ENCODE measurements at places on chromosomes 3 and 15. TPM values are rescaled to one million over a fixed set of nuclear protein-coding genes. Genes with fewer than 3 reads are reported as not detected.

- DNase-seq, result no peak
- no peak overlapping the region for H3K27ac ChIP-seq
- H3K4me1 ChIP-seq, result no peaks in the 10 kb centered on the region
- H3K27me3 ChIP-seq, result no peaks in the 10 kb centered on the region
- no peak overlapping the region for H3K4me3 ChIP-seq
- no peaks in the 10 kb centered on the region for H3K36me3 ChIP-seq
Measured at GRCh38 chr15:93378558-93378957, 289.5 kb upstream of the RGMA start.

DNA sequence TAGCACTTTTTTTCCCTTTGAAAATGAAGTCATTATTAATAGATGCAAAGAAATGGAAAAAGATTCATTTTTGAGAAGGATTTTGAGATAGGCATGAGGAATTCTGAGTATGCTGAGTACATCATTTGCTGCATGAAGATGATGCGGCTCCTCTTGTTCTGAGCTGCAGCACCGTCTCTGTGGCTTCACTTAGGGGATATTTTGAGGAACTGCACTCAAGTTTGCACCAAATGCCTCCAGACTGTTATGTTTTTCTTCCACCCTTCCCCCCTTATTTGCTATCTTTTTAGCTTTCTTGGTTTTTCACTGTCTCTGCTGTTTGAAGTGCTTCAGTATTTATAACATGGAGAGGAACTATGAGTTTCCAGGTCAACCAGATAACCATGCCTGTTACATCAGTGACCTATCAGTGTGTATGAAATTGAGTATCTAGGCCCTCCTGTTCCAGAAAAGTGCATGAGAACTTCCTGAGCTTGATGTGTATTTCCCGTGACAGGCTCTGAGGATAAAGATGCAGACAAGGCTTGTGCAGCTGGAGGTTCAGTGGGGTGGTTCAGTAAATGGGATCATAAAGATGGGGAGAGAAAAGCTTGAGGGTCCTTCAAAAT lies 128.7 kb downstream of the PDCD6IP start:
- H3K4me1 ChIP-seq, result no peaks in the 10 kb centered on the region
- H3K27ac ChIP-seq, result no peak overlapping the region
- DNase-seq, result no peak
- no peaks in the 10 kb centered on the region for H3K36me3 ChIP-seq
- no peaks in the 10 kb centered on the region for H3K27me3 ChIP-seq
- H3K4me3 ChIP-seq, result no peak overlapping the region

- peaks cover 9% of the 10 kb centered on the region for H3K4me1 ChIP-seq
- no peaks in the 10 kb centered on the region for H3K27me3 ChIP-seq
- H3K27ac ChIP-seq, result no peak overlapping the region
- no peak overlapping the region for H3K4me3 ChIP-seq
- no peak for DNase-seq
Measured at GRCh38 chr3:52130966-52131622, 23.1 kb downstream of the POC1A start.

GRCh38 chr3:160076519-160076918 lies 87.9 kb downstream of the IL12A start:
- no peak overlapping the region for H3K4me3 ChIP-seq
- H3K4me1 ChIP-seq, result no peaks in the 10 kb centered on the region
- H3K27ac ChIP-seq, result no peak overlapping the region
- H3K27me3 ChIP-seq, result no peaks in the 10 kb centered on the region
- no peaks in the 10 kb centered on the region for H3K36me3 ChIP-seq

- no peaks in the 10 kb centered on the region for H3K4me1 ChIP-seq
- H3K36me3 ChIP-seq, result no peaks in the 10 kb centered on the region
- peak; percentile 21 for DNase-seq
- H3K27ac ChIP-seq, result no peak overlapping the region
- H3K27me3 ChIP-seq, result no peaks in the 10 kb centered on the region
- H3K4me3 ChIP-seq, result no peak overlapping the region
Measured at GRCh38 chr3:139572847-139573672, 33.5 kb upstream of the RBP1 start.

DNA sequence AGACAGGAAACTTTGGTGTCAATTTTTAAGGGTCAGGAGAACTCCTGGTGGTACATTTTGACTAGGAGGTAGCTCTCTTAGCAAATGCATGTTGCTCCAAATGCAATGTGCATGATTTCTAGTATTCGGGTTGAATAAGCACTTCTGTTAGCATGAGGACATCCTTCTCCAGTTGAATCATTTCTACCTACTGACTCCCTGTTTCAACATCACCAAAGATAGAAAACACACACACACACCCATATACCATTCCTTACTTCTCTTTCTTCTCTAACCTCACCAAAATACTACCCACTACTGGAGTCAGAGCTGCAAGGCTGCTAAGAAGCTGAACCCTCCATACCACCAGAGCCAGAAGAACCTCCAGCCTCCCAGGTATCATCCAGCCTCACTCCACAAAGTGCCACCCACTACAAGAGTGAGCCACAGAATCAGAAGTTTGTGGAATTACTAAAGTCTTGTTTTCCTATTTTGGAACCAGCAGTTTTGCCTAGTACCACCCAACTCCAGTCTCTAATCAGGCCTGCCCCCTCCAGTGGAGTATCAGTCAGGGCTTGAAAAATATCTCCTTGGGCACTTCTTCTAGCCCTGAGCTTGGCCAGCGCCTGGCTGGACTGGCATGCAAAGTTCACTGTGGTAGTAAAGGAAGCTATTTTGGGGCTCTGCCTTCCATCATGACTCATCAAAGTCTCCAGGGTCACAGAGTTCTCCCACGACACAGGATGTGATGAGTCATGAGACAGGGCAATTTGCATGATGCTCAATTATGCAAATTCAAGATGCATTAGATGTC lies 110.3 kb downstream of the CYP19A1 start:
- peaks cover 27% of the 10 kb centered on the region for H3K4me1 ChIP-seq
- peak; percentile 60 for DNase-seq
- H3K4me3 ChIP-seq, result no peak overlapping the region
- H3K27ac ChIP-seq, result peak overlapping the region; percentile 11
- H3K36me3 ChIP-seq, result no peaks in the 10 kb centered on the region
- peaks cover 21% of the 10 kb centered on the region for H3K27me3 ChIP-seq

DNA sequence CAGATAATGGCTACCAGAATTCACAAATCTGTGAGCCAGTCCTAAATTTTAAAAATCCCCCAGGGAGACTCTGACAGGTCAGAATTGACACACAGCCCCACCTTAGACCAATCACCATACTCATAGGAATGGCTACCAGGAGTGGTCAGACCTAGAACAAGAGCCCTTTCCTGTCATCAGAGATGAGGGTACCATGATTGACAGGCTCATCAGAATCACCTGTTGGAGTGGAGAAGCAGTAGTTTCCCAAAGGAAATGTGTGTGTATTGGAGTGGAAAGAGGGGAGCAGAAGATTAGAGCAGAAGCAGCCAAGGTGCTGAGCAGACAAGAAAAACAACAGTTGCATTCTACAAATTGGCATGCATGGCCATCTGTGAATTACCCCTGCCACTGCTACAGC lies 27.0 kb upstream of the SSR3 start:
- H3K4me1 ChIP-seq, result no peaks in the 10 kb centered on the region
- H3K36me3 ChIP-seq, result no peaks in the 10 kb centered on the region
- no peak overlapping the region for H3K27ac ChIP-seq
- H3K4me3 ChIP-seq, result no peak overlapping the region
- DNase-seq, result no peak
- no peaks in the 10 kb centered on the region for H3K27me3 ChIP-seq

DNA sequence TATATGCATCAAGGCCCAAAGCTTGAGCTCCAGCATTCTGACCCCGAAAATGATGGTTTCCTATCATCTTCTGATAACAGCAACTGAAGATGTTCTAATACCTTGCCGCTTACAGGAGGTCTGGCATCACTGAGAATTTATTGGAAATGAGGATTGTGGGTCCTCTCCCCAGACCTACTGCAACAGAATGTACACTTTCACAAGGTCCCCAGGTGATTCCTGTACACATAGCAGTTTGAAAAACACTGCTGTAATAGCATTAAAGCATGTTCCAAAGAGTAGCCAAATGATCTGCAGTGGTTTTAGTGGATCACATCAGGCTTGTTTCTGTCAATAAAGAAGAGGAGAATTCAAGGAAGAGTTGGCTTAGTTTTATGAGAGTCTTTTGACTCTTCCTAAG lies 11.3 kb downstream of the TGFBR2 start:
- no peak for DNase-seq
- no peak overlapping the region for H3K27ac ChIP-seq
- H3K27me3 ChIP-seq, result no peaks in the 10 kb centered on the region

- H3K4me3 ChIP-seq, result no peak overlapping the region
- H3K27me3 ChIP-seq, result no peaks in the 10 kb centered on the region
- DNase-seq, result no peak
- no peak overlapping the region for H3K27ac ChIP-seq
Measured at GRCh38 chr3:116300226-116300625, 145.1 kb downstream of the LSAMP start.

GRCh38 chr3:23619705-23620637 lies 185.8 kb upstream of the UBE2E1 start:
- no peak overlapping the region for H3K27ac ChIP-seq
- H3K4me1 ChIP-seq, result peaks cover 4% of the 10 kb centered on the region
- H3K27me3 ChIP-seq, result no peaks in the 10 kb centered on the region
- DNase-seq, result no peak
- H3K4me3 ChIP-seq, result no peak overlapping the region

- H3K4me3 ChIP-seq, result no peak overlapping the region
- no peaks in the 10 kb centered on the region for H3K4me1 ChIP-seq
- no peaks in the 10 kb centered on the region for H3K36me3 ChIP-seq
- no peak for DNase-seq
- H3K27me3 ChIP-seq, result no peaks in the 10 kb centered on the region
- no peak overlapping the region for H3K27ac ChIP-seq
Measured at GRCh38 chr3:119206611-119207511, 33.5 kb downstream of the UPK1B start.

GRCh38 chr3:100360757-100361496 lies 26.4 kb downstream of the NIT2 start:
- DNase-seq, result no peak
- H3K4me1 ChIP-seq, result no peaks in the 10 kb centered on the region
- peaks cover 3% of the 10 kb centered on the region for H3K36me3 ChIP-seq
- H3K27me3 ChIP-seq, result no peaks in the 10 kb centered on the region
- no peak overlapping the region for H3K4me3 ChIP-seq

- H3K27ac ChIP-seq, result no peak overlapping the region
- DNase-seq, result no peak
- H3K27me3 ChIP-seq, result no peaks in the 10 kb centered on the region
- H3K4me1 ChIP-seq, result peaks cover 4% of the 10 kb centered on the region
- H3K4me3 ChIP-seq, result no peak overlapping the region
- H3K36me3 ChIP-seq, result peaks cover 7% of the 10 kb centered on the region
Measured at GRCh38 chr3:179703816-179704215, 51.0 kb downstream of the USP13 start.

GRCh38 chr15:36960947-36961227 lies 139.5 kb downstream of the MEIS2 start:
- H3K27ac ChIP-seq, result no peak overlapping the region
- no peaks in the 10 kb centered on the region for H3K36me3 ChIP-seq
- H3K27me3 ChIP-seq, result no peaks in the 10 kb centered on the region
- no peak for DNase-seq

DNA sequence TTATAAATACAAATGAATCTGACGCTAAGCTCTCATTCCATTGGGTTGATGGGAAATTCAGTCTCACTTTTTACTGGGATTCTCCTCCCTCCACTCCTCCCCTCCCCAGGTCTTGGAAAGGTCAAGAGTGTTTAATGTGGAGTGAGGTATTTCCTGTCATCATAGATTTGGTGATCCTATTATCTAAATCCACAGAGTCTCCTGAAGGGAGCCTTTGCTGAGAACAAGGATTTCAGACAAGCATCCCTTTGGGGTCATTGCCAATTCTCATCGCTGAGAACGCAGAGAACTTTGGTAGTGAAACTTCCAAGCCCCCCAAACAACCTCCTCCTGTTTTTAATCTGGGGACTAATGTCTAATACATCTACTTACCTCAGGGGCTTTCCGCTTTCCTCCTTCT lies 297.9 kb downstream of the OTOL1 start:
- DNase-seq, result no peak

DNA sequence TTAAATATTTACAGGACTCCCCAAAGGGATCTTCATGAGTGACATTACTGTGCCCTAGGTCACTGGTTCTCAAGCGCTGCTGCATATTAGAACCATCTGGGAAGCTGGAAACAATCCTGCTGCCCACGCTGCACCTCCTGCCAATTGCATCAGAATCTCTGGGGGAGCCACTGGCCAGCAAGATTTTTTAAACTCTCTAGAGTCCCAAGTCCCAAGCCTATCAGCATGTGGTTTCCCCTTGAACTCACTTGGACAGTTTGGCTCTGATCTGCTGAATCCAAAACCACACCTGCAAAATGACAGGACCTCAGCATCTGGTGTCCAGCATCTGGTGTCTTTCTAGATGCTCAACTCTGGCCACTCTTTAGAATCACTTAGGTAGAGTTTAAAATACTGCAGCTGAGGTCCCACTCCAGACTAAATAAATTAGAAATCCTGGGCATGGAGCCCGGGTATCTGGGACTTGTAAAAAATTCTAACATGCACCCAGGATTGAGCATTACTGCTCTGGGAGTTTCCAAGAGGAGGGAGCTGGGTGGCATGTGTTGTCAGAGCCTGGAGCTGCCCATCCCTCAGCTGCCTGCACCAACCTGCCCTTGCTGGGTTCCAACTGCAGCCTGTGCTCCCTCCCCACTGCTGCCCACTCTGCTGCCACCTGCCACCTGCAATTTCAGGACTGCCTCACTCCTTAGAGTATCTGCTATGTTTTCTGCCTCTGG lies 311.3 kb downstream of the SLC9A9 start:
- H3K4me3 ChIP-seq, result no peak overlapping the region
- no peaks in the 10 kb centered on the region for H3K36me3 ChIP-seq

DNA sequence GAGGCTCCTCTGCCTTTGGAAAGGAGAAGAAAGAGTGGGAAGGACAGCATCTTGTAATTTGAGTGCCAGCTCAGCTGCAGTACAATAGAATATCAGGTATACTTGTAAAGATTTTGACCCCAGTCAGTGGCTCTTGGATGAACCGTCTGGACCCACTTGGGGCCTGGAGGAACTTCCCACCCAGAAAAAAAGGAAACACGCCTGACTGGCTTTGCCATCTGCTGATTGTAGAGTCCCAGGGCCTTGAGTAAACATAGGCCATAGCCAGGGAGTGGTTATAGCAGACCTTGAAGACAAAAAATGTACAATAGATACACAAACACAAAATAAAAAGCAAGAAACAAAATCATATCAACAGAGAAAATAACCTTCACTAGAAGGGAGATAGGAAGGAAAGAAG lies 112.1 kb downstream of the GOLIM4 start:
- no peak overlapping the region for H3K4me3 ChIP-seq
- H3K4me1 ChIP-seq, result no peaks in the 10 kb centered on the region
- DNase-seq, result no peak
- no peaks in the 10 kb centered on the region for H3K36me3 ChIP-seq

The OXTR gene
- 0.67 TPM for total RNA-seq

The MEIS2 gene
- 22.5 TPM for total RNA-seq

The ADAMTSL3 gene
- not detected for total RNA-seq

The CNTN4 gene
- not detected for total RNA-seq

The FHIT gene
- total RNA-seq, result 2.2 TPM

The UROC1 gene
- total RNA-seq, result not detected

The DNAJA4 gene
- total RNA-seq, result 21.3 TPM

The GPR27 gene
- not detected for total RNA-seq

The RGMA gene
- not detected for total RNA-seq

The RETNLB gene
- total RNA-seq, result not detected

The FEZF2 gene
- not detected for total RNA-seq

The MYH15 gene
- 0.14 TPM for total RNA-seq

The COL8A1 gene
- 358 TPM for total RNA-seq

The GABRR3 gene
- total RNA-seq, result not detected

The SH3GL3 gene
- not detected for total RNA-seq

The RNU5B-1 gene
- total RNA-seq, result not detected

Measured in endothelial cell of umbilical vein (primary cell).